ENCODE measurements at places on chromosomes 4 and X.
A peak's percentile ranks its signal among the peaks of the same experiment; 100 is the strongest.

DNA sequence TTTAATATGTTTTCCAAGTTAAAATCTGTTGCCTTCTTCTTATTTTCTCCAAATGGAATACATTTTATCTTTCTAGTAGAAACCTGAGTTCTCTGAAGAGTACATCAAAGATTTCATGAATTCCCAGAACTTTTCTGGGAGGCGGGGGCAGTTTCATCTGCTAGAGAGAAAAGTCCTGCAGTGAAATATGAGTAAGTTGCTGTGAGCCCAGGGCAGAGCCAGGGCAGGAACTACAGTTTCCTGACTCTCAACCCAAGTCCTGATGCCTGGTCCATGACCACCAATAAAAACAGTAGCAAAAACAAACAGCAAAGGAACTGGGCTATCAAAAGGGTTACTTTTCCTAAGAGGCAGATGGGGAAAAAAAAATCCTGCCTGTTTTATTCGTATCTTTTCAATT lies 239.4 kb upstream of the CTSO start:
- DNase-seq: no peak

DNA sequence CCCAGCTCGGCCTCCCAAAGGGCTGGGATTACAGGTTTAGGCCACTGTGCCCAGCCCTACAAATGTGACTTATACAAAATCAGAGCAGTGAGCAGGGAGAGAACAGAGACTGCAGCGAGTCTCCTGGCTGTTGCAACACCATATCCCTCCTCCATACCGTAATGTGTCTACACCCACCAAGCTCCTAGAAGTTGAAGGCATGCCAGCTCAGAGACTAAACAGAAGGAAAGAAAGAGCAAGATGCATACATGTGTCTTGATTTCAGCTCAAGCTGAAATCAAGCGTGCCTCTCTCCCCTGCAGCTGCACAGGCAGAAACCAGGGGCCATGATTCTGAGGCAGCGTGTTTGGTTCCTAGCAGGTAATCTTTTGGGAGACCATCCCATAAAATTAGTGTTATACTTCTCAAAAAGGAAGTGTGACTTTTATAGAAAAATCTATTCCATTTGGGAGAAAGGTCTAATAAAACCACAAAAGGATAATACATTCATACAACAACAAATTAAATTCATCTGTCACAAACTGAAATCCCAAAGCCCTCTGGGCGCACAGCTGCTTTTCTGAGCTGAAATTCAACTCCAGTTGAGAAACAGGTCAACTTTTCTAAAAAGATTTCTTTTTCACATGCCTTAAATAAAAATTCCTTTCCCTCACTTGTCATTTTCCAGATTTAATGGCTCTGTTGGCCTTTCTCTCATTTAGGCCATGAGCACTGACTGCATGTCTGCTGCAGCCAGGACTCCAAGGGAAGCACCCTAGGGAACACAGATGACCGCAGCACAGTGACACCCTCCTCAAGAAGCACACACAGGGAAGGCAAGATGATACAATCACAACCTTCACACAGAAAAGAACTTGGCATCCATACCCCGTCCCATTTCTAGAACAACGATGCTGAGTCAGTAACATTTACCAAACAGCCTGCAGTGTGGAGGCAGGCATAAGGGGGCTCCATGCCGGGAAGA lies 34.4 kb downstream of the AFAP1 start:
- DNase-seq: no peak

- DNase-seq: no peak
Measured at GRCh38 chr4:907691-908425, 24.3 kb downstream of the GAK start.

DNA sequence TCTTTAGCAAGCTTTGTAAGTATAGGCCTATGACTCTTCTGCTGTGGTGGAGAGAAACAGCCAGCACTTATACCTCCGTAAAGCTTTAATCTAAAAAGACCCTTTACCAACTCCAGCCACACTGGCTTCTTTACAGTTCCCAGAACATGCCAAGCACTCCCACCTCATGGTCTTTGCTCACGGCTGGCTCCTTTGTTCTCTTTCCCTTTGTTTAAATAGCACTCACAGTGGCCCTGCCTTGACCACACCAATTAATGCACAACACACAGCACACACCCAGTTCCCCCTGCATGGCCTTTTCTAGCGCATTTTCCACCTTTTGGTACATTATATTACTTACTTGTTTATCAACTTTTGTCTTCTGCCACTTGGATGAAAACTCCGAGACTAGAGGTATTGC lies 18.9 kb downstream of the PPID start:
- DNase-seq: no peak

GRCh38 chr4:92387459-92388069 lies 83.8 kb downstream of the GRID2 start:
- DNase-seq: peak; percentile 33

- no peak for DNase-seq
Measured at GRCh38 chr4:142452161-142452855, 393.8 kb downstream of the INPP4B start.

- DNase-seq: no peak
Measured at GRCh38 chrX:7680181-7680580, 162.8 kb upstream of the VCX start.

DNA sequence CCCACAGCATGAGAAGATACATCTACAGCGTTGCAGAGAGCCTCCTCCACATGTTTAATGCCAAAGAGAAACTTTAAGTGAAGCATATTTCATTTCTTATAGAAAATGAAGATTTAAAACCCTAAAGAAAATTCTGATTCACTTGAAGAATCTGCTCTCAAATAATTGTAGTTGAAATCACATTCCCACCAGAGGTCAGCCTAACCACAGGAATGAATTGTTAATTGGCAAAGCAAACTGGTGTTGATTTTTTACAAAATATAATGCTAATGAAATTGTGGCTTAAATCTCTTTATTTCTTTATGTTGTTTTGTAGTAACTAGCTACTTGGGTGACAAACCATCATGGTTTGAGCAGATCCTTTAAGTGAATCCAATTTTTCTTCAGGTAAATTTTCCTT lies 31.1 kb upstream of the WDR17 start:
- no peak for DNase-seq

DNA sequence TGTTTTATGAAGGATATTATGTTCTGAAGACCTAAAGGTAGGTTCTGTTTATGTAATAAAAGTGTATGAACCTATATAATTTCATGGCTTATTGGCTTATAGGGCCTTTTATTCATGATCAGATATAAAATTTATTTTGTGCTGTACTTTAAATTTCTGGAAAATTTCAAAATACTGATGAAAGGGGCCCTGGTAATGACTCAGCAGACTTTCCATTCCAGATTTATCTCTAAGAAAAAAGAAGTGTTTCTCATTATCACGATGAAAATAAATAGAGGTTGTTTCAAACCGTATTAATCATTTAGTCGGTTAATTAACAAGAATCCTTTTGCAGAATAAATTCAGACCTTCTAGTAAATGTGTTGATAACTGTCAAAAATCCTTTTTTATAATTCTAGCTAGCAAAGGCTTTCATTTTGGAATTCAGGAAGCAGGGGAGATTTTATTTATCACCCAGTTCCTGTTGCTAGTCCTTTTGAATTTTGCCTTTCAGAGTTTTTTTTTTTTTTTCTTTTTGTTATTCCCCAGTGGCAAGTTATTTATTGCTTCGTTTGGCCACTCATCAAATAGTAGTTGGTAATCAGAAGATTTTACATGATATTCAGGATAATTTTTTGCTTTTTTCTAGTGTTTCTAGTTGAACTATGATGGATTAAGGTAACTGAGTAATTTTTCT lies 5.4 kb upstream of the TAPT1 start:
- no peak for DNase-seq

DNA sequence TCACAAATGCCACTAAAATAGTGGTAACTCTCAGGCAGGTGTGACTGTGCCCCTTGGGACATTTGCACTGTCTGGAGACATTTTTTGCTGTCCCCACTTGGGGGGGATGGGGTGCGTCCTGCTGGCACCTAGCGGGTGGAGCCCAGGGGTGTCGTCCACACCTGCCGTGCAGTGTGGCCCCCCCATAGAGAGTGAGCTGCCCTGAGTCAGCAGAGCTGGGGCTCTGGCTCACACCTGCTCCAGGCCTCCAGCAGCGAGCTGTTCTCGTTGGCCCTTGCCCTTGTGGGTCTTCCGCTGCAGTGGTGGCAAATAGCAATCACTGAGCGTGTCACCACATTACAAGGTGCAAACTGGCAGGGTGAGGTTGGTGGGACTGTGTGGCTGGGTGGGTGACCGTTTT lies 64.6 kb downstream of the CLDN34 start:
- no peak for DNase-seq
